Tongue (tissue), 3 donors: ENCODE measurements at places on chromosomes 7 and 10. TPM values are rescaled to one million over a fixed set of nuclear protein-coding genes. Genes with fewer than 3 reads are reported as not detected.

Gene MMP21
- total RNA-seq = 0.41 TPM

GRCh38 chr10:107425931-107426553, 261.5 kb upstream of the SORCS1 start:
- no peak for DNase-seq

DNA sequence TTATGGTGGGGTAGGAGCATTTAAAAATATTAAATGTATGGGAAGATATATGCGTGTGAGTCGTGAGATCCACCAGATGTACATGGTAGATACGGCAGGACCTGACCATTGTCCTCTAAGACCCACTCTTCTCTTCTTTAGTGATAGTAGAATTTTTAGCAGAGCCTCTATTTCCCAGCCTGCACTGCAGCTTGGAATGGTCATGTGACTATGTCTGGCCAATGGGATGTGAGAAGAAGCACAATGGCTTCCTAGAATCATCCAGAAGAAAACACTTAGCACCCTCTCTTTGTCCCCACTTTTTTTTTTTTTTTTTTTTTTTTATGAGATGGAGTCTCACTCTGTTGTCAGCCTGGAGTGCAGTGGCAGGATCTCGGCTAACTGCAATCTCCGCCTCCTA, 86.6 kb upstream of the CYTH3 start:
- no peak for DNase-seq

Gene CRYGN
- not detected for total RNA-seq

- DNase-seq = no peak
Observed at GRCh38 chr7:138919216-138919615, 62.0 kb downstream of the KIAA1549 start.

Gene CNNM1
- 0.92 TPM for total RNA-seq

DNA sequence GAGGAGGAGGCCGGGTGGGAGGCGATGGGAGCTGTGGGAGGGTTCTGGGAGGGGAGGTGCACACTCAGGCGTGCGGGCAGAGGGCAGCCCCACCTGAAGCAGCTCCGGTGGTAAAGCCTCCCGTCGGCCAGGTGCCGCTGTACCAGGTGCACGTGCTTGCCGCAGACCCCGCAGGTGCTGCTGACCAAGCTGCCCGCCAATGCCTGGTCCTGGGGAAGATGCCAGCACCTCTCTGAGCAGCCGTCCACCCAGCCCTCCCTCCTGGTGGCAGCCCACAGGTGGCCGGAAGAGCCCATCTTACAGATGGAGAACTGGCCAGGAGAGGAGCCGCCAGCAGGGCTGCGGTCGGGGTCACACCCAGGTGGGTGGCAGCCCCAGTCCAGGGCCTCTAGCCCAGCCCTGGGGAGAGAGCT, 12.6 kb downstream of the MICALL2 start:
- DNase-seq = no peak

GRCh38 chr7:5635006-5635405, 146.5 kb downstream of the RNF216 start:
- DNase-seq = no peak

DNA sequence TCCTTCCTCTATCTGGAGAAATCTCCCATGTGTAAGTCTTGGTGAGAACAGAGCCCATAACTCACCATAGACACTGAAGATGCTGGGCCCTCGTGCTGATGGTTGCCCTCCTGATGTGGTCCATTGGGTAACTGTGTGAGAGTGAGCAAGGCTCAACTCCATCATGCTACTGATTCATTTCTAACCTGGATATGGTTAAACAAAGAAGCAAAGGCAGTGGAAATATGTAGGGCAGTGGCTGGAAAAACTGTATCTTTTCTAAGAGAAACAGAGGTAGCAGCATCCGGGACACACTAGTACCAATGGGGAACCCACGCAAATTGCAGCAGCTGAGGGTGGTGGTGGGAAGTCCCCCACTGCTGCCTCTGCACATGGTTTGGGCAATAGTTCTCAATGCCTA, 221.7 kb downstream of the KLF6 start:
- no peak for DNase-seq

Gene IRF5
- total RNA-seq = 1.2 TPM

- no peak for DNase-seq
Observed at GRCh38 chr7:1460821-1461645, 1.8 kb upstream of the MICALL2 start.

DNA sequence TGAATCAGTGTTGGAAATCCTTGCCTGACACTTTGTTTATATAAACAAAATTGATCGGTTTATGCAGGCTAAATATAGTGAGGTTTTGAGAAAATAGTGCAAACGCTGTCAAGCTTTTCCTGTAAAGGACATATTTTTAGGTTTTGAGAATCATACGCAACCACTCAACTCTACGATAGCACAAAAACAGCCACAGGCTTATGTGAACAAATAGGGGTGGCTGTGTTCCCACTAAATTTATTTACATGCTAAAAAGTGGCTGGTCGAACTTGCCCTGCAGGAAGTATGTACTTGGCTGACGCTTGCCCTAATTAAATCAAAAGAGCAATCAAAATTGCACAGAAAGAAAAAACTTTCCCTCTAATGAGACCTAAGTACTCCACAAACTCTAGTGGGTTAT, 234.7 kb upstream of the CACNA2D1 start:
- no peak for DNase-seq

Gene ACTR3C
- 12.1 TPM for total RNA-seq

DNA sequence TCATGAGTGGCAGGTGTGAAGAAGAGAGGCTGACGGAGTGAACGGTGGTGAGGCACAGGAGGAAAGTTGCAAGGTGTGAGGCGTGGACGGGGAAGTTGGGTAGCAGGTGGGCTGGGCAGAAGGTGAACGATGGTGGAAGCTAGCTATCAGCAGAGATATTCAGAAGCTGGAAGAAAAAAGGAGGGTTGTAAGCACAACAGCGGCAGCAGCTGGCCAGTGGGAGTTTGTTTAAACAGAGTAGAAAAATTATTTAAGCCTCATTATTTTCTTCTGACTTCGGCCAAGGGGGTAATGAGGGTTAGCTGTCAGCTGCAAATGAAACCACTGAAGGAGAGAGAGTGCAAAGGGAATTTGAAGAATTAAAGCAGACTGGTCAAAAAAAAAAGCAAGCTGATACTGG, 62.1 kb upstream of the PRKAR2B start:
- DNase-seq = no peak

DNA sequence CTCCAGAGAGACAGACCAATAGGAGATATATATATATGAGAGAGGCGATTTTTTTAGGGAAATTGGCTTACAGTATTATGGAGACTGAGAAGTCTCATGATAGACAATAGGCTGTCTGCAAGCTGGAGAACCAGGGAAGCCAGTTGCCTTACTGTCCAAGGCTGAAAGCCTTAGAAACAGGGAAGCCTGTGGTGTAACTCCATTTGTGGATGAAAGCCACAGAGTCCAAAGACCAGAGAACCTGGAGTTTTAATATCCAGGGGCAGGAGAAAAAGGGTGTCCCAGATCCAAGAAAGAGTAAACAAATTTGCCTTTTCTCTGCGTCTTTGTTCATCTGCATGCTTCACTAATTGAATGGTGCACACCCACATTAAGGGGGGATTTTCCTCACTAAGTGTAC, 71.6 kb upstream of the TEX47 start:
- no peak for DNase-seq

- DNase-seq = no peak
Observed at GRCh38 chr7:95993380-95993779, 221.0 kb downstream of the DYNC1I1 start.

Gene CPA2
- total RNA-seq = not detected

Gene MACC1
- total RNA-seq = 6.9 TPM

Gene ADAM12
- total RNA-seq = 24.7 TPM

- no peak for DNase-seq
Observed at GRCh38 chr10:84608126-84608525, 279.7 kb downstream of the CCSER2 start.

GRCh38 chr10:70775679-70776454, 9.3 kb downstream of the TBATA start:
- DNase-seq = no peak

DNA sequence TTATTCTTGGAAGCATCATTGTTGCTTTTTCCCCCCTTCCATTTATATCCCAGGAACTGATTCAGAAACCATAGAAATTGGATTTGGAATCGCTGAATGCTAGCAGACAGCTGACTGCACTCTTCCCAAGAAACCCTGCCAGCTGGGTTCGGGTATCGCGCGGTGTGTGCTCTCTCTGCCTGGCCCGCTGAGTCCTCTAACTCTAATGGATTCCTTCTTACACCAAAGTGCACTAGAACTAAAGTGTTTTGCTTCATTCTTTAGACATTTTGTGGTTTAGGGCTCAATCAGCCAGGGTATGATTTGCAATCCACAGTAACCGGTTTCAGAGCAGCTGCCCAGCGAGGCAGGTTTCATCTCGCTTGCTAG, 92.2 kb downstream of the EGFR start:
- peak; percentile 94 for DNase-seq

Gene DNAJC9
- total RNA-seq = 22.0 TPM

Gene TMEM270
- not detected for total RNA-seq

- DNase-seq = no peak
Observed at GRCh38 chr10:24416248-24416647, 207.3 kb downstream of the KIAA1217 start.

- no peak for DNase-seq
Observed at GRCh38 chr10:67618116-67618515, 77.9 kb downstream of the CTNNA3 start.

Gene PAPOLB
- 0.10 TPM for total RNA-seq

Gene GPC2
- 5.7 TPM for total RNA-seq

Gene SORBS1
- 74.8 TPM for total RNA-seq

GRCh38 chr10:126463286-126463685, 75.0 kb upstream of the ADAM12 start:
- DNase-seq = peak; percentile 48

DNA sequence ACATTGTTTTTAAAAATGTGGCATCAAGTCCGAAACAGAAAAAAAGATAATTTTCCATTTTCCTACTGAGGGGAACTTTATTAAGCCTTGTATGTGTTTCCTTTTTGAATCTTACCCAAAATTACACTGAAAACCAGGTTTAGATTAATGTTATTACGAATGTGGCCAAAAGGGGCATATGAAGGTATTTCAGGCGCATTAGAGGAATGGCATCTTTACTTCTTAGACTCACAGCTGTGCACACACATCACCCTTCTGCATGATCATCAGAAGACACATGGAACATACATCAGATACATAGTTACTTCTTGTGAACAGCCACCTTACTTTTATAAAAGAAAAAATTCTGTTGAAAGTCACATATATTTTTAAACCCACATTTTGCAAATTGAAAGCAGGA, 58.6 kb upstream of the ZPBP start:
- no peak for DNase-seq

Gene INHBA
- total RNA-seq = 5.5 TPM

DNA sequence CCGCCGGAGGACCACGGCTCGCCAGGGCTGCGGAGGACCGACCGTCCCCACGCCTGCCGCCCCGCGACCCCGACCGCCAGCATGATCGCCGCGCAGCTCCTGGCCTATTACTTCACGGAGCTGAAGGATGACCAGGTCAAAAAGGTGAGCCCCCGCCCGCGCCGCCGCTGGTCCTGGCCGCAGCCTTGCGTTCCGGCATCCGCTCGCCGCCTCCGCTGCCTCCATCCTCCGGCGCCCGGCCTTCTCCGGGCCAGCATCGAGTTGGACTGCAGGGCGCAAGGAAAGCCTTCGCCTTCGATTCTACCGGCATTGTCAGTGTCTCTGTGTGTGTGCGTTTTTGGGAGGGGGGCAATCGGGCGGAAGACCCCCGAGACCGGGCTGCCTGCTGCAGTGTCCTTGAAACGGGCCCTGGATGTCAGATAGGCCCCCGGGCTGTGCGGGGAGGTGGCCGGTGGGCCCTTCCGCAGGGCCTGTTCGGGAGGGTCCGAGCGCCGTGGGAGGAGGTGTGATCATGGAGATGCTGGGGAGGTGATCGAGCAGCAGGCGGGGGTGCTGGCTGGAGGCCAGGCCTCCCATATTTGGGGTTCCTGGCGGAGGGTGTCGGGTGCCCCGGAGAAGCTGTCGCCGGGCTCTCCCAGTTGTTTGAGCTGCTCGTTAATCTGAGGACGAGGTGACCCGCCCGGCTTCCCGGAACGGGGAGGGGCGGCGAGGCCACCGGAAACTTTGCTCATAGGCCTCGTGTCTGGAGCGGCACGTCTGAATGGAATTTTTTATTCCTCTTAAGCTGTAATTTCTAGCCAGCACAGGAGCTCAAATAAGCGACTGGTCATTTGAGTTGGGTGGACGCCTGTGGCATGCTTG, 40.8 kb downstream of the HK1 start:
- DNase-seq = peak; percentile 79

- no peak for DNase-seq
Observed at GRCh38 chr7:74226633-74227032, 16.8 kb downstream of the LAT2 start.

GRCh38 chr7:147765301-147765700, 825.3 kb upstream of the C7orf33 start:
- no peak for DNase-seq

GRCh38 chr7:157910446-157910845, 573.6 kb downstream of the DNAJB6 start:
- no peak for DNase-seq
